Stimulated activated CD4-positive, alpha-beta T cell treated with anti-CD3 and anti-CD28 coated beads, Interleukin-12 subunit alpha, Interleukin-12 subunit beta, amount 100 ng/mL, for 4 hours (primary cell): ENCODE measurements at places on chromosomes 1 and 21.

- DNase-seq, result no peak
These were observed 8.4 kb downstream of the ITGA10 start for GRCh38 chr1:145901312-145902021.

DNA sequence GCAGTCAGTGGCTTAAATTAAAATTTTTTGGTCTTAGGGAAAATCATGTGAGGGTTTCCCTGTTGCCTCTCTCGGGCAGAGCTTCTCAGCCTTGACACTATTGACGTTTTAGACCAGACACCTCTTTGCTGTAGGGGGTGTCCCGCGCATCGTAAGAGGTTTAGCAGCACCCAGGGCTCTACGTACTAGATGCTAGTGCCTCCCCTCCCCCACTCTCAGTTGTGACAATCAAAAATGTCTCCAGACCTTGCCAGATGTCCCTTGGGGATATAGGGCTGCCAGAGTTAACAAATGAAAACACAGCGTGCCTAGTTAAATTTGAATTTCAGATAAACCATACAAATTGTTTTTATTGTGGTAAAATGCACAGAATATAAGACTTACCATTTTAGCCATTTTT lies 293.3 kb downstream of the DISC1 start:
- no peak for DNase-seq

DNA sequence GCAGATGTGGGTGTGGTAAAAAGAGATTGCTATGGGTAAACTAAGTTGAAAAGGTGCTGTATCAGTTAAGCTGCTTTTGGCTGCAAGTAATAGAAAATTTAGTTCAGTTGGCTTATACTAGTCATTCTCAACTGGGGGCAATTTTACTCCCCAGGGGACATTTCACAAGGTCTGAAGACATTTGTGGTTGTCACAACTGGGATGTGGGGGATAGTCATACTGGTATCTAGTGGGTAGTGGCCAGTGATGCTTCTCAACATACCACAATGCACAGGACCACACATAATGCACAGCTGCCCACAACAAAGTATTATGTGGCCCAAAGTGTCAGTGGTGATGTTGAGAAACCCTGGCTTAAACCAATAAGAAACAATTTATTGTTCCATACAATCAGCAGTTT lies 31.4 kb downstream of the SERTAD4 start:
- DNase-seq, result no peak

GRCh38 chr1:118483245-118484006 lies 298.4 kb upstream of the SPAG17 start:
- no peak for DNase-seq

DNA sequence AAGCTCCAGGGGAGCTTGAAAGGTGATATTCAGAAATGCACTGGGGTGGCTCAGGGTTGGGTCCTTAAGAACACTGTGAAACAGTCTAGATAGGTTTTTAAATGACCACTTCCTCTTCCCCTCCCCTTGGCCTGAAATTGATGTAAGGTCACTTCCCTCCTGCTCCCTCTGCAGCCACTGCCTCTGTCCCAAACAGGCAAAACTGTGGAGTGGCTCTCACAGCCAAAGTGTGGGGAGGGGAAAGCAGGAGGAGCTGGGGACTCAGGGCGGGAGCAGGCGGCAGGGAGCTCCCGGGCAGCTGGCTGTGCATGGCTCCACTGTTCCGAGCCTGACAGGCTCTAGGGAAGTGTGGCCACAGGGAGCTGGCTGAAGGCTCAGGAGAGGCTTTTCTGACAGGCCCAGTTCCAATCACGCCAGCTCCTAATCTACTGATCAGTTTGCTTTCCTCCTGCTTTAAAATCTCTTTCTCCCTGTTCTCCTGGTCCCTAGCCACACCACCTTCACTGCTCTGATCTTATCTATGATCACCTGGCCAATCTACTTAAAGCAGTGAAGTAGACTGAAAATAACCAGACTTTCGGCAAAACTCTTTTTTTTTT lies 5.1 kb upstream of the CSRP1 start:
- DNase-seq, result no peak

DNA sequence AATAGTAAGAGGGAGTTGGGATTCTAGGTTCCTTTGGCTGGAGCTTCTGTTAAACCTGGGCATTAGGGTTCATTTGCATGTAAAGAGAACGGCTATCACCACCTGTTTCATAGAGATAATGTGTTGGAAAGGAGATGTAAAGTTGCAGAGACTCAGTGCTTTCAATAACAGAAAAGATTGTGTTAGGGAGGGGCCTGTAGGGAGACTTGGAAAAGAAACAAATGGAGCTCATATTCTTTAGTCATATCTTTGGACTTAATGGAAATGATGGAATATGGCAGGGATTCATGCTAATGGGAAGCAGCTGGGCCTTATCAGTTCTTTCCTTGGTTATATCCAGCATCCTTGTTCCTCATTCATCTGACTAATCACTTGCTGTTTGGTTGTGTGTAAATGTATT lies 144.9 kb downstream of the CD247 start:
- DNase-seq, result no peak

DNA sequence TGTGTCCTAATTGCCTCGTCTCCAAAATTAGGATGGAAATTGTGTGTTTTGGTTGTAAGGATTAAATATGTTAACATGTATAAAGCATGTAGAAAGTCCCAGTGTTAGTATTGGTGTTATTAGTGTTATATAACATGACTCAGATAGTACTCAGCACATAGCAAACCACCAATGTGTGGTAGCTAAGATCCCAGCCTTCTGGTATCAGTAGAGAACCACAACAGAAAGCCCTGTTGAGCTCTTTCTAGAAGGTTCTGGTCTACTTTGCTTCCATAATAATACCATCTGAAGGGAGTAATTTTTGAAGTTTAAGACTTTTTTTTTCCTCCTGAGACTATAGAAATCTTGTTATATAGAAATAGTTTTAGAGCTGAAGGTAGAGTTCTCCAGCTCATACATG lies 259.3 kb upstream of the SGIP1 start:
- no peak for DNase-seq

GRCh38 chr1:17161137-17161740 lies 42.0 kb upstream of the PADI2 start:
- no peak for DNase-seq

- DNase-seq, result no peak
These were observed 78.2 kb upstream of the COA6 start for GRCh38 chr1:234295068-234295467.

DNA sequence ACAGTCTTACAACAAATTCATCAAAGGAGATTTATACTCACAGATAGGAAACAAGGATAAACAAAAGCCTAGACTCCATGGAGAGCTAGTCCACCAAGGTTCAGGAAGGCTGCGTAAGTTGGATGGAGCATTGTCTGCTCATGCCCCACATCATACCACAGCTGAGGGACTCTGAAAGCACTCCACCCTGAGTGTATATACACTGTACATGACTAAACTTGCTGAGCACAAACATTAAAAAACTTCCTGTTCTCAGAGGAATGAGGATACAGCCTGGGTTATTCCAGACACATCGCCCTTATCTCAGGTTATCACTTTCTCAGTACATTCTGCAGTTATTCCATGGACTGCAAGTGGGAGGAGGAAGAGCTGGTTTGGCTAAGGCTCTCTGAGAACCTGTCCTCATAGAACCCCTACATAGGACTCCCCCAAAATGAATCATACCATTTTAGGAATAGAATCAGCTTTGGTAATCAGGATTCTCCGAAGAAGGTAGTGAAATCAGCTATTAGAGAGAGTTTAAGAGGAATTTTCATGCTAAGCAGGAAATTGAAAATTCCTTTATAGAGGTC lies 58.0 kb upstream of the PRMT6 start:
- DNase-seq, result no peak

GRCh38 chr1:237717106-237717505 lies 173.6 kb downstream of the ZP4 start:
- DNase-seq, result no peak

- DNase-seq, result no peak
These were observed 42.9 kb upstream of the IFFO2 start for GRCh38 chr1:18999359-18999758.

- no peak for DNase-seq
These were observed 57.2 kb upstream of the CNIH3 start for GRCh38 chr1:224558904-224559303.

DNA sequence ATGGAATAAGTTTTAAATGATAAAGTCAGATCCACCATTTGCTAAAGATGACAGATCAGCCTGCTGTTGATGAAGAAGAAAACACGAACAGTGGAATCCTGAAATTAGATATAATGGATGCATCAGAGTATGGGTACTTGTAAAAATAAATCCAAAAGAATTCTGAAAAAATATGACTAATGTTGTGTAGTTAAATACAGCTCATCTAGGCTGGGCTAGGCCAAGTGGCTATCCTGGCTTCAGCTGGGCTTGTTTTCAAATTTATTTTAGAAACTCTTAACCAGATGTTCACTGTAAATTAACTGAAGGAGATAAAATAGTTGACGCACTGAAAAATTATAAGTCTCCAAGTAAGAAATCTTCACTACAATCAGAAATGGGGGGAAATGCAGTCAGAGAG lies 7.4 kb upstream of the RGS2 start:
- DNase-seq, result no peak

GRCh38 chr1:92478393-92478792 lies 8.3 kb downstream of the GFI1 start:
- no peak for DNase-seq

DNA sequence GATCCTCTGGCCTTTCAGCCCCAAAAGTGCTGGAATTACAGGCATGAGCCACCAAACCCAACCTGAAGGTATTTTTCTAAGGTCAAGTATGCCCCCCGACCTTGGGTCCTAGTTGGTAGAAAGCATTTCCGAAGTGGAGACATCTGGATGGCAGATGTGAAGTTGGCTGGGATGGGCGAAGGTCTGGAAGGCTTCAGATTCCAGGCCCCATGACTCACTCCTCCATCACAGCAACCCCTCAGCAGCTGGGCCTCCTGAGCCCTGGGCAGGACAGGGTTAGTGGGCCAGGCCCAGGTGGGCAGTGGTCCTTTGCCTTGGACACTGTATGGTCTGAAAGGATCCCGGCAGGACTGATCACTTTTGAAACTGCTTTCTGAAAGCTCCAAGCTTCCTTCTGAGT lies 23.3 kb downstream of the NAV1 start:
- DNase-seq, result no peak

- no peak for DNase-seq
These were observed 102.1 kb downstream of the RUNX1 start for GRCh38 chr21:34946916-34947534.

DNA sequence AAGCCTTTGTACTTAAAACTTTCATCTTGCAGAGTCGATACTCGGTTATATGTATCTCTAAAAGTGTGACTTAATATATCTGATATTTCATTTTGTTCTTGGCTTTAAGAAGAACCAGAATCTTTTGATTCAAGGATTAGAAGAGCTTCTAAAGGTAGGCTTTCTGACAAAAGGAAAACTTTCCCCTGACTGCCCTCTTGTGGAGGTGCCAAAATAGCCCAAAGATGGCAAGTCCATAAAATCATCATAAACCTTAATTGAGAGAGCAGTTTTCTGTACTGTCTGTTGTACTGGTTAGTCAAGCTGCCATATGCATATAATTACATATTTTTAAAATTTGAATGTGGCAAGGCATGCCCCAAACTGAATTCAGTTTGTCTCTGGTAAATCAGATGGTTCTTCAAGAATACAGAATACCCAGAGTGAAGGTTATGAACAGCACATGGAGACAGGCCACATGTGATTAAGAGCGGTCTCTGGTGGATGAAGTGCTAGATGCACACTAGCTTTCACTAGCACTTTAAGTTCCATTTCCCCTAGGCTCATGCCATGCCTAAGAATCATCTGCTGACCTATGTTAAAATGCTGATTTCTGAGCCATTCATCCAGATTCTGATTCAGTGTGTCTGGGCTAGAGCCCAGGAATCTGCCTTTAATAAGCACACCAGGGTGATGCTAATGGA lies 27.7 kb upstream of the ELAVL4 start:
- DNase-seq, result no peak

DNA sequence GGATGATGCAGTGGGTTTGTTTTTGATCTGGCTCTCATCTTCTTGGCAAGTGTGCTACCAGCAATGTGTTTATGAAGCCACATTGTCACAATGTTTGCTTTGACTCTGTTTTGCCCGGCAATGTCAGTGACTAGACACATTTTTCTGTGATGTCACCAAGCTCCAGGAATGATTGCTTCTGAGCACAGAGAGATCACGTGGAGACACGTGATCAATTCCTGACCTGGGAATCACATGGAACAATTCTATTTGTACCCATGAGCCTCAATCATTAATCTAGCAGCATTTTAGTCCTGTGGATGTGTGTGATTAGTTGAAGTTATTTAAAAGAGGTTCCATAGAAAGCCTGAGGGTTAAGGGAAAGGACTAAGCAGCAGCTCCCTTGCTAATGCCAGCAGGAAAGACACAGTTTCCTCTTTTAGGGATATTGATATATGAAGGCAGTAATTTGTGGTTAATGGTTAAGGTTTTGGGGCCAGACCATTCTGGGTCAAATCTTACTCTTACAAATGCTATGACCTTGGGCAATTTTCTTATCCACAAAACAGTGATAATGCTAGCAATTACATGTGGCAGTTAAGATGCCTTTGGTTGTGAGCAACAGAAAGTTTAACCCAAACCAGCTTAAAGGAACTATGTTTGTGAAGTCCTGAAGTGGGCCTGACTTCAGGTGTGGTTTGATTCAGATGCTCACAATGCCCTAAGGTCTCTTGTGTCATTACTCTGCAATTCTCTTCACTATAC lies 59.0 kb downstream of the FASLG start:
- DNase-seq, result no peak

GRCh38 chr1:53557830-53558738 lies 98.9 kb downstream of the DMRTB1 start:
- no peak for DNase-seq
